Endothelial cell (in vitro differentiated cells): ENCODE measurements at places on chromosomes 12 and 14. TPM values are rescaled to one million over a fixed set of nuclear protein-coding genes. Genes with fewer than 3 reads are reported as not detected.

The VIPAS39 gene
- 28.7 TPM for total RNA-seq

The MAP3K9 gene
- total RNA-seq: 8.6 TPM

The OR6C2 gene
- total RNA-seq: not detected

The PSMA3 gene
- 180 TPM for total RNA-seq

DNA sequence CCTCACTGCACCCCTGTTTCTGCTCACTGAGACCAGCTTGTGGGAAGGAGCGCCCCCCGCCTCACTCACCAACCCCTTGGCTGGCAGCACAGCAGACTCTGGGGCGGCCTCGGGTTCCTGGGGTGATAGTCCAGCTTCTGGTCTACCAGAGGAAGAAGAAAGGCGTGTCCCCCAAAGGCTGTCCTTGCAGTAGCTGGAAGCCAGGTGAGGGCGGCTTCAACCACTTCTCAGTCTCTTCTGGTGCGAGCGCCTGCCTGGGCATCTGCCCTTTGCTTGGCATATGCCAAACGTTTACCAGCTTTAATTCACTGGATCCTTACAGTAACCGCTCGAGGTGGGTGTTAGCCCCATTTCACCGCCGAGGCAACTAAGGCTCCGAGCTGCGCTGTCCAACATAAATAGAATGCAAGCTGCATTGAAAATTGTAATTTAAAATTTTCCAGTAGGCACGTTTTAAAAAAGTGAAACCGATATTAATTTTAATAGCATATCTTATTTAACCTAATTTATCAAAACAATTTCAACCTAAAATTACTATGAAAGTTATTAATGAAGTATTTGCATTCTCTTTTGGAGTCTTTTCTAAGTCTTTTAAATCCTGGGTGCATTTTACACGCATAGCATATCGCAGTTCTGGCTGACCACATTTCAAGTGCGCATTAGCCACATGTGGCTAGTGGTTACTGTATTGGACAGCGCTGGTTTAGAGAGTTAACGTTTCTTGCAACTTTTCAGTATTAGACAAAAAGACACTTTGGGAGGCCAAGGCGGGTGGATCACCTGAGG is 872 bp downstream of the FAM177A1 start:
- no peak for DNase-seq
- H3K4me1 ChIP-seq: peaks cover 7% of the 10 kb centered on the region
- H3K27me3 ChIP-seq: no peaks in the 10 kb centered on the region
- peak overlapping the region; percentile 90 for H3K4me3 ChIP-seq
- no peaks in the 10 kb centered on the region for H3K36me3 ChIP-seq
- peak overlapping the region; percentile 61 for H3K27ac ChIP-seq

DNA sequence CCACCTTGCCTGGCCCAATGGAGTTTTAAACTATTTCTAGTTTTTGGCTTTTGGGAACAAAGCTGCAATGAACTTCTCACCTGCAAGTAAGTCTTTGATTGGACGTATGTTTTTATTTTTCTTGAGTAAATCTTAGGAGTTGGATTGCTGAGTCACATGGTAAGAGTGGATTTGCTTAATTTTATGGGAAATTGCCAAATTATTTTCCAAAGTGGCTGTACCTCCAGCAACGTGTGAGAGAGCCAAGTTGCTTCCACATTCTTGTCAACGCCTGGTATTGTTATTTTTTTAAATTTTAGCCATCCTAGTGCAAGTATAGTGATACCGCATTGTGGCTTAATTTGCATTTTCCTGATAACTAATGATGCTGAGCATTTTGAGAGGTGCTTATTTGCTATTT is 136.6 kb downstream of the LMNTD1 start:
- no peak overlapping the region for H3K4me3 ChIP-seq
- DNase-seq: no peak
- no peak overlapping the region for H3K27ac ChIP-seq
- no peaks in the 10 kb centered on the region for H3K36me3 ChIP-seq
- peaks cover 3% of the 10 kb centered on the region for H3K4me1 ChIP-seq
- H3K27me3 ChIP-seq: no peaks in the 10 kb centered on the region
